ENCODE measurements at places on chromosomes 3 and 15. TPM values are rescaled to one million over a fixed set of nuclear protein-coding genes. Genes with fewer than 3 reads are reported as not detected.

Gene ACVR2B
- total RNA-seq: 13.1 TPM

Gene CCRL2
- 4.7 TPM for total RNA-seq

Gene DVL3
- total RNA-seq: 57.8 TPM

Gene TGM4
- not detected for total RNA-seq

Gene MAP3K13
- total RNA-seq: 22.2 TPM

Gene PRR20G
- total RNA-seq: not detected

Gene INKA1
- 7.3 TPM for total RNA-seq

Gene FSTL1
- total RNA-seq: 480 TPM

Gene SATB1
- 52.2 TPM for total RNA-seq

Gene RHOV
- total RNA-seq: 0.22 TPM

Gene BFSP2
- total RNA-seq: not detected

Gene MST1R
- 2.7 TPM for total RNA-seq

Gene APOD
- 6,445 TPM for total RNA-seq

Gene AAGAB
- 23.2 TPM for total RNA-seq

Gene SLC51B
- 0.53 TPM for total RNA-seq

- DNase-seq: no peak
These were observed 31.2 kb downstream of the ATG3 start for GRCh38 chr3:112530573-112530972.

- no peak for DNase-seq
These were observed 47.5 kb downstream of the UBP1 start for GRCh38 chr3:33392703-33393125.

GRCh38 chr3:124092811-124093210, 100.9 kb upstream of the ROPN1 start:
- no peak for DNase-seq

DNA sequence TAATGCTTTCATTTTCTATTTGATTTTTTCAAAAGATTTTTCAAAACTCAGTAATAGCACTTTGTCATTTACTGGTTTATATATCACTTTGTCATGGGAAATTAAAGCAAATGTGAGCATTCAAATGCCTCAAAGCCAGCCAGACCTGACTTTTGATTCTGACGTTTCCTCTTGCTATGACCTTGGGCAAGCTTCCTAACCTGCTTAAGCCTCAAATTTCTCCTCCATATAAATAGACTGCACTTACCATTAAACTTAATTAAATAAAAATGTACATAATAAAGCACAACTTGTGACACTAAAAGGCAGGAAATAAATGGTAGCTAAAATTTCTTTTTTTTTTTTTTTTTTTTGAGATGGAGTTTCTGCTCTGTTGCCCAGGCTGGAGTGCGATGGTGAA, 19.2 kb downstream of the MCF2L2 start:
- DNase-seq: no peak

DNA sequence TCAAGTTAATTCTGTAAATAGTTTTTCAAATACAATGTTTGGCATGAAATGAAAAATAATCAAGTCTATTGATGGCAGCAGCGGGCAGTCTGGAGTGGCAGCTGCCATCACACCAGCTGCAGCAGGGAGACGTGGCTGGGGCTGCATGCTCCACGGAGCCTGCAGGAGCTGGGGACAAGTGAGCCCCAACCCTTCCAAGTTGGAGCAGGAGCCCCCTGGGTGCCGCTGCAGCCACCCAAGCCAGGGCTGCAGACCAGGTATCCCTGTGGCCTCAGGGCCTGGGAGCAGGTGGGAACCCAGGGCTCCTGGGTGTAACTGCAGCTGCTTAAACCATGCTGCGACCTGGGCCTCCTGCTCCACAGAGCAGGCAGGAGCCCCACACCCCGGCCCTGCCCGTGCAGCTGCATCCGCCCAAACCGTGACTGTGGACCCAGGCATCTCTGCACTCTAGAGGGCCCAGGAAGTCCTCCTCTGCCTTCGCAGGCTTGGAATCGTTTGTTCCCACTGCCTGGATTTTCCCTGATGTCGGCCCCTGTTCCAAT, 257.4 kb downstream of the PLOD2 start:
- no peak for DNase-seq

DNA sequence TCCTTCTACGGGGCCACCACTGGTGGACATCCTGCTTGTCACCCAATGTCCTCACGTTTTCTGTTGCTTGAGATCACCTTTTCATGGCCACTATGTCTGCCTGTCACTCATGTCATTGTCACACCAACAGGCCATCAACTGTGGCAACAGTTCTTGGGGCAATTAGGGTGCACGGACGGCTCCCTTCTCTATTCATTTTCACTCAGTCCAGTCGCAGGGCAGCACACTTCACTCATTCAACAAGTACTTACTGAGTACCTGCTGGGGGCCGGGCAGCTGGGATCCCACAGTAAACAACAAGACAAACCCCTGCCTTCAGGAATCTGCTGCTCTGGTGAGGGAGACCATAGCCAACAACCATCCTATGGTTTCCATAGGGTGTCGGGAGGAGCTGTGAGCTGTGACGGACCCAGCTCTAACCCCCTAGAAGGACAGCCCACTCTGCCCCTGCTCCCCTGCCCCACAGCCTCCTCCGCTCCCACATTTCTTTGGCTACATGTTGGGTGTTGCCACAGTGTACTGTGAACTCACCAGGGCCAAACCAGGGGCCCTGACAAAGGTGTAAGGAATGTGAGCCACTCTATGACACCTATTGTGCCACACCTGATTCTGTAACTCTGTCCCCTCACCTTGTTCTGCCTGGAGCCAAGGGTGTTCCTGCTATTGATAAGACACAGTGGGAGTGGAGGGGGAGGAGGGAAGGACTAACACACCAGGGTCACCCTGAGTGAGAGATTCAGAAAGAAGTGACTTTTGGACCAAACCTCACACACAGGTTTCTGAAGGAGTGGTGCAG, 1.9 kb downstream of the VILL start:
- no peak for DNase-seq

- DNase-seq: no peak
These were observed 33.7 kb downstream of the HGD start for GRCh38 chr3:120648290-120648689.

DNA sequence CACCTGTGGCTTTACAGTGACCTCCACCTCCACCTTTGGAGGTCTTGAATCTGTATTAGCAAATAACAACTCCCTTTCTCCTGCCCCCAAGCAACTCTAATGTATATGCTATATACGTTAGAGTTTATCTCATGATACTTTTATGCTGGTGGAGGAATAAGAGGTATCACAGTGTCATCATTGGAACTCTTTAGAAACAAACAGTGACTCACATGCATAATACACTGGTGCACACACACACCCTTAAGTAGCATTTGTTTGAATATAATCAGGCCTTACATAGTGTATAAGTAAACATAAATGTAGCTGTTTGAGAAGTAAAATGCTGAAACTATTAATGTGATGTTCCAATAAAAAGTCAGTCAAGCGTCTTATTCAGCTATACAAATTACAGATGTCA, 280.2 kb upstream of the C2CD4B start:
- DNase-seq: no peak

DNA sequence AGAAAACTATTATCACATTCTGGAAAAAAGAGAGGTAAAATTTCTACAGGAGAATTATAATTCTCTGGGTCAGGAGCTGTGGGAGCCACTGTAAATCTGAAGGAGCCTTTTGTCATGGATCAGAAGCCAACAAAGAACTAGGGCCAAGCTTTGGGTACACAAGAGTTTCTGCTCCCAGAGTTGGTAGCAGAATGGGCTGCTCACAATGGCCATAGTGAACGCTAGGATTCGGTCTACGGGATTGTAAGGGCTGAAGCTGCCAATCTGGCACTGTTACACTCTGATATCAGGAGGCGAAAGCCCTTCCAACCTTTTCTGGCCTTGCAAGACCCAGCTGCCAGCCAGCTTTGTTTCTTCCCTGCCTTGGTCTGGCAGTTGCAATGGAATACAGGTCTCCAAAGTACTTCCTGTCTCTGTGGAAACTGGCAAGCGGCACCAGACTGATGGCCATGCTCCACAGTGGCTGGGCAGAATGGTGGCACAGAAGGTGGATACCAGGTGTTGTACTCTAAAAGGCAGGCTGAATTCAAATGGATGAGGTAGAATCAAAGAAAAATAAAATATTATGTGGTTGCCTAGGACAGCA, 831.7 kb downstream of the CADM2 start:
- no peak for DNase-seq

GRCh38 chr3:162764808-162765071, 1268.1 kb downstream of the OTOL1 start:
- DNase-seq: no peak

- no peak for DNase-seq
These were observed 5.0 kb upstream of the AP3S2 start for GRCh38 chr15:89898614-89899294.

DNA sequence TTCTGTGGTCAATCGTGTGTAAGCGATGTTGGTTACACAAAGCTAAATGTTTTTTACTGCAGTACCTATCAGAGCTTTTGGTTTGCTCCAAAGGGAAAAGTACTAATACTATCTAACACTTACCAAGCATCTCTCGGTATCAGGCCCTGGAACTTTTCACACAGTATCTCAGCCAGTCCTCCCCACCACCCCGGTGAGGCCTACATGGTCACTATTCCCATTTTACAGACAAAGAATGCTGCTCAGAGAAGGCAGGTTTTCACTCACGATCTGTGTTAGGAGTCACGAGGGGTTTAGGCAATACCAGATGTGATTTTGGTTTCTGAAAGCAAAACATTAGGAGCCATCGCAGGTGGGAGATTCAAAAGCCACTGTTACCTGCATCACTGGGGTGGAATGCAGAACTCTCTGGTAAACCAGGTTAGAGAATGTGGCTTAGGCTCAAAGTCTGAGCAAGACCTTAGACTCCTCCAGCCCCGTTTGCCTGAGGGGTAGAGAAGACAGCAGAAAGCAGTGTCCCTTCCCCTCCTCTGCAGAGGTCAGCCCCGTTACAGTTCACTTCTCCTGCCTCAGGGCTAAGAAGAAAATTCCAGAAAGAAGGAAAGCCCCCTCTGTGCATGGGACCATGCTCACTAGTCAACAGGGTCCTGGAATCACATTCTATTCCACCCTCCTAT, 57.2 kb downstream of the XXYLT1 start:
- DNase-seq: no peak

DNA sequence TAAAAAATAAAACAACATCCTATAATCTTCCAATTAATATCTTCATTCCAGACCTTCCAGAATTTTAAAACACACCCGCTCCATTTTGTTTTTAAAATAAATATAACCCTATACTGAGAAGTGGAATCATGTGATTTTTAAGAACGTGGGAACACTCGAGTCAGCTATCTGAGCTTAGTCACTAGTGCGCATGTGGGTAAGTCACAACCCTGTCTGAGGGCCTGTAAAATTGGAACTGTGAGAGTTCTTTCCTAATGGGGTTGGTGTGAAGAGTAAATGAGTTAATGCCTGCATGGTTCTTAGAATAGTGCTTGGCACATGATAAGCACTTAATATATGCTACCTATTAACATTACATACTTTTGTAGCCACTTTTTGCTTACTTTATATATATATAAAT, 19.9 kb upstream of the POLR2M start:
- no peak for DNase-seq

- no peak for DNase-seq
These were observed 33.4 kb downstream of the CLDN1 start for GRCh38 chr3:190288836-190289235.

DNA sequence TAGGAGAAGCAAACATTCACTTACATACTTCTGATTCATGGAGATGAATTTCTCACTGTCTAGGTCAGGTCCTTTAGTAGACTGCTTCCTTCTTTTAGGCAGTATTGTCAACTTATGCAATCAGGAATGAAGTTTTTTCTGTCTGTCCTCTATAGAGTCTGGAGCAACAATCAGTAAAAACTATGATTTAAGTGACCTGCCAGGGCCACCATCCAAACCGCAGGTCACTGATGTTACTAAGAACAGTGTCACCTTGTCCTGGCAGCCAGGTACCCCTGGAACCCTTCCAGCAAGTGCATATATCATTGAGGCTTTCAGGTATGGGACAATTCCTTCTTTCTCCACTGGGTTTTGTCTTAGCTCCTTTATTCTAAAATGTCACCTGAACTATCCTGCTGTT, 523.1 kb downstream of the ROBO2 start:
- no peak for DNase-seq

GRCh38 chr15:86609275-86609674, 529.6 kb downstream of the AGBL1 start:
- no peak for DNase-seq

- no peak for DNase-seq
These were observed 333.8 kb upstream of the RBMS3 start for GRCh38 chr3:28947061-28947460.

All from sciatic nerve (tissue), 2 donors.